CD4-positive, alpha-beta T cell treated with Interleukin-12 subunit alpha and Interleukin-12 subunit beta, for 1 hour (primary cell): ENCODE measurements at places on chromosomes 16 and 17.
A peak's percentile ranks its signal among the peaks of the same experiment; 100 is the strongest.

DNA sequence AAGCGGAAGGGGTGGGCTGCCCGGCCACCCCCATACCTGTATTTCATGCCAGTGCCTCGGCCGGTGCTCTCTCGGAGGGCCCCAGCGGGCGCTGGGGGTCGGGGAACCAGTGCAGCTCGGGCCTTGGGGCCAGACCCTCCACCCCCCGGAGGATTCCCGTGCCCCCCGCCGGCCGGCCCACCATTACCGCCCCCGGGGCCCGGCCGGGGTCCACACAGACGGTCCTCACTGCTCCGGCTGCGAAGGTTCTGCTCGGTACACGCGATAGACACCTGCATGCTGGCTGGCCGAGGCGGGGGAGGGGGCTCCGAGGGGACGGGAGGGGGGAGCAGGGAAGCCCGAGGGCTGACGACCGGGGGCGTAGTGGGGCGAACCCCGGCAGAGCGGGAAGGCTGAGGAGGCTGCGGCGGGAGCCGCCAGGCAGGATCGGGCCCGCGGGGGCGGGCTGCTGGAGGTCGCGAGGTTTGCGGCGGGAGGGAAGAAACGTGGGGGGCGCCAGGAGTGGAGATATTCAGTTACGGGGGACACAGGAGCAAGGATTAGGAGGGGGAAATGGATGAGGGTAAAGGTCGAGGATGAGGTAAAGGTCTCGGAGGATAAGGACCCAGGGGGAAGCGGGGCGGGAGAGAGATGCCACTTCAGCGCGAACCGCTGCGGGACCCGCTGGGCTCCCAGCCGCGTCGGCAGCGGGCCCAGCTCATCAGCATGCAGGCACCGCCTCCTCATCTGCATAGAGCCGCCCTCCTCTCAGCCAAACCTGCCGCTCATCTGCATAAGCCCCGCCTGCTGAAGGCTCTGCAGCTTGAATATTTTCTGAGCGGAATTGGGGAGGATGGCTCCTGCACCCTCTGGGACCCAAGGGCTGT is at the start of gene KCNAB3:
KCNAB3 (minus strand) TSS at position 699 of the 866 bp plus-strand sequence; CDS start at position 278, 421 bp downstream.
- peak; percentile 67 for DNase-seq

DNA sequence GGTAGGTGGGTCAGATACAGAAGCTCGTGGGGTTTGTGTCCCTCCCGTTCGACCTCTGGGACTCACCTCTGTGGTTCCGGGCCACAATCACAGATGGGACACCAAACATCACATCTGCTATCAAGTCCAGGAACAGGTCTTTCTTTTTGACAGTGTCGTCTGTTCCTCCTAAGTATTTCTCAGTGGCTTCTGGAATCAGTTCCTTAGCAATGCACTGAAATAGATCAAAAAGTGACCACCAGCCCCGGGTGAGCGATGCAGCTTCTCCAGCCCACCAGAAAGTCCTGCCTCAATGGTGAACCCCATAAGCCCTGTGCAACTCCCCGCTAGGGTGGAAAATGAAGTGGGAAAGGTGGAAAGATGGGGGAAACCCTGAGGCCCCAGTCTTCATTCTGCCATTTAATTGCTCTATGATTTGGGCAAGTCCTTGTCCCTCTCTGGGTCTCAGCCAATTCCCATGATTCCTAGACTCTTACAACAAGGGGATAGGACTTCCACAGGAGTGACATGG is 22.4 kb downstream of the CES1 start:
- no peak for DNase-seq

DNA sequence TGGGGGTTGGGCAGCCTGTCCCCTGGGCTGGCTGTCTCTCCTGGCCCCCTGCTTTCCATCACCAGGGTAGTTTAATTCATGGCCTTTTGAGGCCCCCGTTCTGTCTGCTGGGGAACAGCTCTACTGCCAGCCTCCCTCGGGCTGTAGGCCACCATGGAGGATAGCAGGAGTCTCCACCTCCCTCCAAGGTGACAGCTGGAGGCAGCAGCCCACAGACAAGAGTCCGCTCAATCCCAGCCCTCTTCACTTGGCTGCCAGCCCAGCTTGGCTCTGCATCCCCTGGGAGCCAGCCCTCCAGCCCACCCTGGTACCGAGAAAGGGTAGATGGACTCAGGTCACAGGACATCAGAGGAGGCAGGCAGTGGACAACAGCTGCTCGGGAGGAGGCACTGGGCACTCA is 194.6 kb upstream of the SDK2 start:
- DNase-seq: no peak

- DNase-seq: no peak
Measured at GRCh38 chr17:65730711-65731169, 169.3 kb upstream of the AXIN2 start.

DNA sequence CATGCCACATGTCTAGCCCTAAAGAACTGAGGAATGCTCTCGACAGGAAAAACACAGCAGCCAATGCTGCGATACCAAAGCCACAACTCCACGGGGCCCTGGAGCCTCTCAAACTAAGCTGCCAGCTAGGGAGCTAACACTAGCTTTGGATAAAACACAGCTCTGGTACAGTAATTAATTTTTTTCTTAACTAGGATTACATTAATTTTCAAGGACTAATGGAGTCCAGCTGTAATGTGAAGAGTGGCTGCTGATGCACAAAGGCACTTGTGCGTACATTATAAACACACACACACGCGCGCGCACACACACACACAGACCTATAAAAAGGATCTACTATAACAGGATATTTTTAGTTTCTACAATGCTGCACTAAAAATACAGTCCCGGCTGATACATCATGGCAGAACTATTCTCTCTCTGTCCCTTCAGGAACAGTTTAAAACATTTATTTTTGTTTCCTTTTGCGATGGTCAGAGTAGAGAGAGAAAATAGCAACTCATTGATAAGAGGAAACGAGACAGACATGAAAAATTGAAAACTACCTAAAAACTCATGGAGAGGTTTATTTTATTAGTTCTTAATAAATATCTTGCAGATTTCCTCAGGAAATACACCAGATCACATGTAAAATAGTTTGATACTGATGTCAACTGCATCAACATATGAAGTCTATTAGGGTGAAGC is 88.5 kb downstream of the SMG6 start:
- DNase-seq: peak; percentile 20

GRCh38 chr17:51275381-51275780 is 15.0 kb downstream of the UTP18 start:
- no peak for DNase-seq

GRCh38 chr17:61997664-61998063 is 67.4 kb downstream of the MED13 start:
- no peak for DNase-seq

DNA sequence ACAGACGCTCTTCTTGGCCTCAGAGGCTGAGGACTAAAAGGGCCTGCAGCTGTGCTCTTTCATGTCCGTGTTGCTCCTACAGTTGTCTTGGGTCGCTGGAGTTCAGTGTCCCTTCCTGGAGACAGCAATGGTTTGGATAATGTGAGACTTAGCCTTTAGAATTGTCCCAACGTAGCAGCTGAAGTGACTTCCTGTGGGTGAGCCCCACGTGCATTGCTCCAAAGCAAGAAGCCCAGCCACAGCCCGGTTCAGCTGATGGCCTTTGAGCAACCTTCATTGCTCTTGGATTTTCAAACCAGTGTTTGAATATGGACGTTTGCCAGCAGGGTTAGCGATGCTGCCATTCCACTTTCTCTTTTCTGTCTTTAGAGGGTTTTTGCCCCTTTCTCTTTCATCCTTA is 19.7 kb downstream of the TMEM11 start:
- no peak for DNase-seq

- no peak for DNase-seq
Measured at GRCh38 chr16:22255335-22255734, 41.9 kb upstream of the POLR3E start.

GRCh38 chr16:12126091-12126806 is 149.7 kb downstream of the SNX29 start:
- no peak for DNase-seq

- DNase-seq: no peak
Measured at GRCh38 chr16:25224731-25225319, 8.1 kb downstream of the AQP8 start.

DNA sequence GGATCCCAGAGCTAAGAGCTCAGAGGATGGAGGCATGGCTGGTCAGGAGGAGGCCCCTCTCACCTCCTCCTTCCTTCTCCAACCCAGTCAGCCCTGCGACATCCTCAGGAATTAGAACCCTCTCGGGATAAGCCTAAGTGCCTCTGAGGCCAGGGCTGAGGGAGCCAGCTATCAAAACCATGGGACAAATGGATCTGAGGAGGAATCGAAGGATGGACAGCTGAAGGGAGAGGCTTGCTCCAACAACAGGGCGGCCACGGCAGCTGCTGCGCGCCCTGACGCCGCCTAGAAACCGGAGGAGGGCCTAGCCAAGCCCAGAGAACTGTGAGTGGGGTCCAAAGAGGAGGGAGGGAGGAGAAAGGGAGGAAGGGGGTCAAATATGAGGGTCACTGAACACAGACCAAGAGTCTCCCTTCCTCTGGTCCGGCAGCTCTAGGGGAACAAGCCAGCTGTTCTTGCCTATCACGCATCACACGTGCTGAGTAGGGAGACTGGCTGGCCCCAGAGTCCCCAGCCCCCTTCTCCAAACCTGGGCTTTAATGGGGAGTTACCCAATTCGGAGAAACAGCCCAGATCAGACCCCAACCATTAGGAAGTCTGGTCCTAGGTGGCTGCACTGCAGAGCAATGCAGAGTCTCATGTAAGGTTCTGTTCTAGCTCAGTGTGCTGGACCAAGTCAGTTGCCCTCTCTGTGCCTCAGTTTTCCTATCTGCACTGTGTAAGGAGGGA is 5.9 kb upstream of the HOXB13 start:
- no peak for DNase-seq

DNA sequence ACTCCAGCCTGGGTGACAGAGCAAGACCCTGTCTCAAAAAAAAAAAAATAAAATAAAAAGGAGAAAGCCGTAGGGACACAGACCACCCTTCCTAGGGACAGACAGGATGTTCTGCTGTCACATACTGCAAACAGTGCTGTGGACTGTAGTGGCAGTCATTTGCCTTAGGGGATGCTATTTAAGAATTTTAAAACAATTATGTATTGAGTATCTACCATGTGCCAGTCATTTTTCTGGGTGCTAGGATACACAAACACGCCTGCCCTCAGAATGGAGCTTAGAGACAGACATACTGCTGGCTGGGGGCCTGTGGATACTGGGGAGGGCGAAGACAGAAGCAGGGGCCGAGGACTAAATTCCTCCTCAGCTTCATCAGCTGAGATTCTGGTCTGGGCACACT is 45.5 kb downstream of the MRC2 start:
- no peak for DNase-seq

DNA sequence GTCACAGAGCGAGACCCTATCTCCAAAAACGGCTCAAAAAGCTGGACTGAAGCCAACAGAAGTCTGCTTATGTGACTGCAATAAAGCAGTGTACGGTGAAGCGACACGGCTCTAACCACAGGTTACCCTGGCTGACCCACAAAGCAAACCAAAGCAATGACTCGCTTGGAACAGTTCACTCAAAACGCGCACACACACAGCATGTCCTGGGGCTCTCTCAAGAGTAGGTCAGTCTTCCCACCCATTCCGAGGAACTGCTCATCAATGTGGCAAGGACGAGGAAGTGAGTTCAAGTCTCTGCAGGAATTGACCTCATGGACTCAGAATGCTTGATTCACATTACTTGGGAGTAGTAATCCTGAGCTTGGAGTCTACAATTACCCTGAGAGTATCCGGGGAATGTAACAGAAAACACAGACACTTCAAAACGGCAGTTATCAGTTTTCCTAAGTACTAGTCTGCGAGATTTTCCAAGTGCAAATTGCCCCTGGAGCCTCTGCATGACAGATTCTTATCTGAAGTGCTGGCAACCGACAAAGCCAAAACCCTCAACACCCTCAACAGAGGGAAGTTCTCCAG is 25.4 kb downstream of the PELP1 start:
- DNase-seq: no peak

GRCh38 chr17:74607221-74607620 is 15.1 kb upstream of the CD300LD start:
- DNase-seq: no peak

- DNase-seq: no peak
Measured at GRCh38 chr16:79165506-79165905, 435.0 kb downstream of the MAF start.

GRCh38 chr17:49851387-49852291 is 3.8 kb upstream of the TAC4 start:
- DNase-seq: peak; percentile 72

- DNase-seq: no peak
Measured at GRCh38 chr17:57776366-57776765, 31.3 kb upstream of the CCDC182 start.

GRCh38 chr16:28937222-28937876 is 5.6 kb downstream of the CD19 start:
- no peak for DNase-seq

GRCh38 chr17:19309701-19310100 is 52.8 kb downstream of the B9D1 start:
- no peak for DNase-seq

DNA sequence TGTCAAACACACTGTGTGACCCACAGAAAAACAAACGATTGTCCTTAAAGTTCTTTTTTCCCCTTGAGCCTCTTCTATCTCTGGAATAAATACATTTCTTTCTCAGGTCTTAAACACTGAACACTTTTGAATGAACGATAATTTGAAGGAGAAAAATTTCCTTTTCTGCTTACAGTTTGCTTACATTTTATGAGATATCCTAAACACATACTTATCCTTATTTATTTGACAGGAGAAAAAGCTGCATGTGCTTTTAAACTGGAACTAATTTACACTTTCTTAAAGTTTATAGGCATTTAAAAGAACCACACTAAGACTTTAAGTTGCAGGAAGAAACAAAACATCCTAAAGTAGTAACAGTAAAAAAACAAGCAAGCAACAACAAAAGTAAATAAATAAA is 4.7 kb upstream of the IGF2BP1 start:
- DNase-seq: no peak
